ENCODE measurements at places on chromosomes 2 and 18.

- DNase-seq = no peak
These were observed 180.3 kb upstream of the TCF4 start for GRCh38 chr18:55768255-55768654.

GRCh38 chr2:47784352-47784851 is 1.5 kb downstream of the MSH6 start:
- DNase-seq = no peak

- no peak for DNase-seq
These were observed 444.8 kb downstream of the PTPRM start for GRCh38 chr18:8011906-8012305.

DNA sequence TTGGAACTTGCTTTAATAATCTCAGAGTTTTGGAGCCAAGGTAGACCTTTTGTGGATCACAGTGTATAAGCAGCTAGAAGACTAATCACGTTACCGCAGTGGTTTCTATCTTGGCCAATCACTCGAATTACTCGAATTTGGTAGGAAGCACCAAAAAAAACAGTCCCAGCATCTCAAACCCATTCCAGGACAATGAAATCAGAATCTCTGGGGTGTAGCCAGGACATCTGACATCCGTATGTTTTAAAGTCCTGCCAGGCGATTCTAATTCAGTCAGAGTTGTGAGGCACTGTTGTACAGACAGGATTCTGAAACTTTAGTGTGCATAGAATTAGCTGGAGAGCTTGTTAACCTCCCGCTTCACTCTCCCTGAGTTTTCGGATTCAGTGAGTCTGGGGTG is 30.8 kb downstream of the GRHL1 start:
- no peak for DNase-seq

- no peak for DNase-seq
These were observed 162.4 kb downstream of the CELF4 start for GRCh38 chr18:37403100-37403781.

DNA sequence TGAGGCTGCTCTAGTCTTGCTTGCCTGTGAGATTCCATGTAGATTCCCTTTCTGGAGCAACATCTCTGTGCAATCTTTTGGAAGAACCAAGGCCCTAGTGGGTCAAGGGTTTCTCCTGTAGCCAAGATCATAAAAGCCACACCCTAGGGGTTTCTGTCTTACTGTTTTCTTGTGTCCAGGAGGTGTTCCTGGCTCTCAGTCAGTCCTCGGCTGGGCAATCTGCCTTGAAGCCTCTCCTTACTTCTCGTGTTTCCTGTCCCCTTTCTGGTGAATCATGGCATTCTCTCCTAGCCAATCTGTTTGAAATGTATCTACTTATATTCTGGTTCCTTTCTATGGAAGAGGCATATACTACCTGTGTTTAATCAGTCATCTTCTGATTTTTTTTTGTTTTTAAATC is 484.8 kb upstream of the UBE2E3 start:
- no peak for DNase-seq

DNA sequence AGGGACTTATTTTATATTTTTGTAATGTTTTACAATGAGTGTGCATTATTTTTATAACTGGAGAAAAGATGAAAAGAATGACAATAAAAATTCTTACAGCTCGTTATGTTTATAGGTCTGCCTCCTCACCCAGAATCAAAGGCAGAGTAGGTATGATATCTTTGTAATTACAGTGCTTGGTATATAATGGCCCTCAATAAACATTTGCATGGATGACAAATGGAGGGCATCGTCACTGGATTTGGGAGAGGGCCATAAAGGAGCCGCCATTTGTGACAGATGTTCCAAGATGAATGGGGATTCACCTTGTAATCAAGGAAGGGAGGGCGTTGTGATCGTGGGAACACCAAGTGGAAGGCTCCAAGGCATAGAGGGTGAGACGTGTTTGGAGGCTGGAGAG is 22.6 kb upstream of the GIGYF2 start:
- no peak for DNase-seq

DNA sequence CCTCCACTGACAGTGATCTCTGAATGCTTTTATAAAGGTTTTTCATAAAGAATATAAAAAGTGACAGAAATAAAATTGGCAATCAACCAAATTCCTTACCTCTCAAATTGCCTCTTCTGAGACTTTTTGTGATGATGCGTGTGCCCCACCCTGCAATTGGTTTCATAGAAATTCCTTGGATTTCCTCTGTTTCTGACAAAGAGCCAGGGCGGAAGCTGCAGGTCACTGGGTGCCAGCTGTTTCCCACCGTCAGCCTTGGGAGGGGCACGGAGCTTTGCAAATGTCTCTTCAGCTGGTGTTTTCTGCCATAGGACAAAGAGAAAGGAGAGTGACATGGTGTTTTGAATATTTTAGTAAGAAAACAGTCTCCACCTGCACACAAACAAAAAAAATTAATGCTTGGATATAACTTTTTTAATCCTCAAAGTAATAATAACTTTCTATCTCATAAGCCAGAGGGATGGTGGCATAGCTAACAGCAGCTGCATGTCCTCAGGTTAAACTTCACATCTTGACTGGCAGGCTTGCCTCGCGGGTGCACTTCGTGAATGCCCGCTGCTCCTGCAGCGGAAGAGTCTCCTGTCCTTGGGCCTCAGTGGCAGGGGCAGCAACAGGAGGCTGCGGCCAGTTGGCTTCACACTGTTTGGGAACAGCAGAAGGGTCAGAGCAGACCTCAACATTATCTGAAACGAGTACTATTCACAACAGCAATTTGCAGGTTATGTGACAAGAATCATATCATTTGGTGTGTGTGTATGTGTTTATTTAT is 24.7 kb downstream of the AGAP1 start:
- DNase-seq = no peak

DNA sequence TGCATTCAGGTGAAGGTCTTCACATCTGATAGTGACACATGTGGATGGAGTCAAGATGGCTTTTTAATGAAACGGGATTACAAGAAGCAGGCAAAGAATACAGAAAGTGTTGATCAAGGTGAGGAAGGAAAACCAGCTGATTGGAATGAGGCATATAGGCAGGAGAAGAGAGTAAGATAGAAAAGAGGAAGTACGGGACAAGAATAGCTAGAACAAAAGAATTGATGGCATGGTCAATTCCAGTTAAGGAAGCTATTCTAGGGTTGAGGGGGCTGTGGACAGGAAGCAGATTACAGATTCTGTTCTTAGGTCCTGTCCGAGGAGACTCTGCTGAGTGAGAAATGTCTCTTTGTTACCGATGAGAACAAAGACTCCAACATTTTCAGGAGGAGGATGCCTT is 13.2 kb upstream of the NCK2 start:
- DNase-seq = no peak

GRCh38 chr2:186887107-186888090 is 38.4 kb upstream of the ZSWIM2 start:
- DNase-seq = no peak

DNA sequence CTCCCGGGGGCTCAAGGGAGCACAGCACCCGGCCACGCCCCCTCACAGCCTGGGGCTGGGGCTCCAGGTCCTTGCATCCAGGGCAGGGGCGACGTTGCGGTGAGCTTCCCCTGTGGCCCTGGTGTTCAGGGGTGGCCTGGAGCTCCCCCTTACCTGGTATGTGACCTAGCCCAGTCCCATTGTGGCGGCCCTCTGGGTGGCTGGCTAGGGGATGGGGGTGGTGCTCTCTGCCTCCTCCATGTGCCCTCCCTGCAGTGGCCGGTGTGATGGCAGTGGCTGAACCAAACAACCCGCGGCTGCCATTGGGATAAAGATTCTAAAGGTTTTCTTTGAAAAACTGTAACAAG is 288.3 kb downstream of the RDH14 start:
- no peak for DNase-seq

DNA sequence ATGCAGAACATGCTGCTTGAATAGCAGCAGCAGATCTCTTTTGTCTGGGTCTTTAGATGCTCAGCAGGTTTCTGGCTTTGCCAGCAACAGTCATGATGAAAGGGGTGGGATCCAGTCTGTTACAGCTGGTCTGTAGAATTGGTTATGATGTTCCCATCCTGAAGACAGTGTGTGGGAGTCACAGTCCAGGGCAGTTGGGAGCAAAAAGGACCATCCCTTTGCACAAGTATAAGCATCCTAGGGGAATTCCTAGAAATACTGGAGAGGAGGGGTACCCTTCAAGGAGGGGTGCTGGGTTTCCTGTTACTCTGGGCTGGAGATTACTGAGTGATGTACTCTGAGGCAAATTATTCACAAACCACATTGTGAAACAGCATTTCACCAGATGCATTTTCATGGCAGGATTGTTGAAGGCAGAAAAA is 119.9 kb upstream of the RND3 start:
- DNase-seq = no peak

DNA sequence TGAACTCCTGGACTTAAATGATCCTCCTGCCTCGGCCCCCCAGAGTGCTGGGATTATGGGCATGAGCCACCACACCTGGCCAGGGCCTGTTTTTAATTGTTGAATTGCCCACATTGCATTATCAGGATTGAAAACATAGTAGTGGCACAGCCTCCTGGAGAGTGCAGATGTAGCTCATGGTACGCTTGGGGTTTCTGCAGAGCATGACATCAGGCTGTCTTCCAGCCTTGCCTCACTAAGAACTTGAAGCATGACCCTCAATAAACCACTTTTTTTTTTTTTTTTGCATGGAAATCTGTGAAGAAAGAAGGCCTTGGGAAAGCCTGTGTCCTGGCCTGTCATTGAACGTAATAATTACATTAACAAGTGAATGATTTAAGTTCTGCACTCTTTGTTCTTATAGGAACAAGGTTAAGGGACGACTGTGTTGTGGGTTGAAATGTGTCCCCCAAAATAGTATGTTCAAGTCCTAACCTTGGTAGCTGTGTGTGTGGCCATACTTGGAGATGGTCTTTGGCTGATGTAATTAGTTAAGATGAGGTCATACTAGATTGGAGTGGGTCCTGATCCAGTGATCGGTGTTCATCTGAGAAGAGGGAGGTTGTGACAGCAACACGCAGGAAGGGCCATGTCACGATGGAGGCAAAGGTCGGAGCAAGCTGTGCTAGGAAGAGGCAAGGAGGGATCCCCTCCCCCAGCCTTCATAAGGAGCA is 90.2 kb downstream of the AGAP1 start:
- DNase-seq = no peak

DNA sequence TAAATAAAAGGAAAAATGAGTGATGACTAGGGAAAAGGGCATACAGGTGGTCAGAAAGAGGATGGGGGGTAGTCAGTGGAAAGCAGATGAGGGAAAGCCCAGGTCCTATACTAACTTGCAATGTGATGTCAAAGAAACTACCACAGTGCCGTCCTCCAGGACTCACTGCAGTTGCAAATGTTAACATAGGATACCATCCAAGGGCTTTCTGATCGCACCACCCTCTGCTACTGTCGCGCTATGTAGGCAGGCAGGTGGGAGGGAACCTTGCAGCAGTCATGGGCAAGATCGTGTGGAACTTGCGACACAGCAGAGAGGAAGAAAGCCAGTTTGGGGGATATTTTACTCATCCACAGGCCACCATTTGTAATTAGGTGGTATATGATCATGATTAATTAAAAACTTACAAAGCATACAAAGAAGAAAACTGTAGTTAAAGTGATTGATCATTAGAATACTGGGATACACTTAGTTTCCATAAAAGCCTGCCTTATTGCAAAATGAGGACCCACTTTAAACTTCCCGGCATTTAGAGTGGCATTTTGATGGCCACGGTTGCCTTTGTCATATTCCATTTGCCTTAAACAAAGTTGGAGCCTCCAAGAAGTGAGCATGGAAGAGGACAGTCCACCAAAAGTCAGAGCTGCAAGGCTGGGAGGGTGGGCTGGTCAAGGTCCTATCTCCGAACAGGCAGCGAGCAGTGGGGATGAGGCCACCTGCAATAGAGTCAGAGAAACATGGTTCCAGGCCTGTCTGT is 8.5 kb upstream of the ROCK2 start:
- no peak for DNase-seq

DNA sequence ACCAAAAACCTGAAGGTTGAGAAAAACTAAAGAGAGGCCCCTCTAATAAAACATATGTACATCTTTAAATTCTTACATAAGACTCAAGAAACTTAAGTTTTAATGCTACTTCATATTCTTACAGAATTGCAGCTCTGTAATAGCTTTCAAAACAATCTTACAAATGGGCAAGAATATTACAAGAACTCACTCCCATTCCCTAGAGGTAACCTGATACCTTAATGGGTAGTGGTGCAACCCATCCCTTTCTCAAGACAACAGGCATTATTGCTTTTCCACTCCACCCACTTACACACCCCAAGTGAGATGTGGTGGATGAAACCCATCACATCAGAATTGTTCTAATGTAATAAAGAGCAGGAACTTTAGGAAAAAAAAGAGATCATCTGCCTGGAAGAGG is 103.7 kb downstream of the RBMS1 start:
- no peak for DNase-seq

- DNase-seq = no peak
These were observed 200.2 kb downstream of the TPGS2 start for GRCh38 chr18:36628435-36629137.

GRCh38 chr2:240873805-240874714 is 5.4 kb downstream of the AGXT start:
- no peak for DNase-seq

DNA sequence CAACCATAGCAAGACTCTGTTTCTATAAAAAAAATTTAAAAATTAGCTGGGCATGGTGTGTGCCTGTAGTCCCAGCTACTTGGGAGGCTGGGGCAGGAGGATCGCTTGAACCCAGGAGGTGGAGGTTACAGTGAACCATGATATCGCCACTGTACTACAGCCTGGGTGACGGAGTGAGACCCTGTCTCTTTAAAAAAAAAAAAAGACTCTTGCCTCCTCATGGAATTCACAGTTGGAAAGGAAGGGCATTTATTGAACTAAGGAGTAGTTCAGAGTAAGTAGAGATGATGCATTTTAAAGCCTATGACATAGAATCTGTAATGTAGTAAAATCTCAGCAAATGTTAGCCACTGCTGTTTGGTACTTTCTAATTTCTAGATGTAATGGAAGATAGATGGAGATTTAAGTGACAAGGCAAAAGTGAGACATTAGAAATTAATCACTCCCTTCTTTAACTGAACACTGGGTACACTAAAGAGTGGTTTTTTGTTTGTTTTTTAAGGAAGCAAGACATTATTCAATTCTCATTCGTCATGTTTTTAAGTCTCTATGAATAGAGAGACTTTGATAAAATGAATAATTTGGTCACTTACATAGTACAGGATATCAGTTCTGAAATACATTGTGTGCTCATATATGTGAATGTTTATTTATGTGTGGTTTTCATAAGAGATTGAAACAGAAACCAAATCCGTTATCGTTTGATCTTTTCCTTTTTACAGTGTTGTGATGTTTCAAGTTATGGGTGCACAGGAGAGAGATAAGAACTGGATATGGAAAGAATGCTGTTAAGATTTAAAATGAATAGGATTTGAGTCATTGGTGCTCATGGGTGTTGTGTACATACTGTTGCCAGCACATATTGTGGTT is 186.1 kb upstream of the STON1 start:
- no peak for DNase-seq

GRCh38 chr18:48336332-48336731 is 72.9 kb downstream of the ZBTB7C start:
- no peak for DNase-seq

DNA sequence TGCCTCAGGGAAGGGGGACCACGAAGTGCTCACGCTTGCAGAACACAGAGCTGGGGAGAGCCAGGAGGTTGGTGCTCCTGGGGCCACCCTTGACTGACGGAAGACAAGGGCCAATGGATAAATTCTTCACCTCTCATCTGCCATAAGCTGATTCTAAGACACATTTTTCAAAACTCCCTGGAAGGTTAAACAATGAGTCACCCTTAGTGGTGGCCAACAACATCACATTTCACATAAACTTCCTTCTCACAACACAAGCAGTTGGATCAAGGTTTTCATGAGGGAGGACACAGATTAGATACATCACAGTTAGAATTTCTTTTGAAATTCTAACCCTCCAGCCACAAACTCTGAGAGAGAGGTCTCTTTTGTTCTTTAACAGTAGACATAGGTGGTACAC is 713.6 kb upstream of the POU3F3 start:
- DNase-seq = no peak

Data from CD4-positive, alpha-beta T cell treated with Interleukin-15 for 1 hour (primary cell).